ENCODE measurements at places on chromosomes 4 and X. TPM values are rescaled to one million over a fixed set of nuclear protein-coding genes. Genes with fewer than 3 reads are reported as not detected.

GRCh38 chr4:124065422-124065821 lies 647.1 kb downstream of the ANKRD50 start:
- DNase-seq: no peak

GRCh38 chr4:175988511-175988910 lies 77.1 kb upstream of the WDR17 start:
- DNase-seq: no peak

DNA sequence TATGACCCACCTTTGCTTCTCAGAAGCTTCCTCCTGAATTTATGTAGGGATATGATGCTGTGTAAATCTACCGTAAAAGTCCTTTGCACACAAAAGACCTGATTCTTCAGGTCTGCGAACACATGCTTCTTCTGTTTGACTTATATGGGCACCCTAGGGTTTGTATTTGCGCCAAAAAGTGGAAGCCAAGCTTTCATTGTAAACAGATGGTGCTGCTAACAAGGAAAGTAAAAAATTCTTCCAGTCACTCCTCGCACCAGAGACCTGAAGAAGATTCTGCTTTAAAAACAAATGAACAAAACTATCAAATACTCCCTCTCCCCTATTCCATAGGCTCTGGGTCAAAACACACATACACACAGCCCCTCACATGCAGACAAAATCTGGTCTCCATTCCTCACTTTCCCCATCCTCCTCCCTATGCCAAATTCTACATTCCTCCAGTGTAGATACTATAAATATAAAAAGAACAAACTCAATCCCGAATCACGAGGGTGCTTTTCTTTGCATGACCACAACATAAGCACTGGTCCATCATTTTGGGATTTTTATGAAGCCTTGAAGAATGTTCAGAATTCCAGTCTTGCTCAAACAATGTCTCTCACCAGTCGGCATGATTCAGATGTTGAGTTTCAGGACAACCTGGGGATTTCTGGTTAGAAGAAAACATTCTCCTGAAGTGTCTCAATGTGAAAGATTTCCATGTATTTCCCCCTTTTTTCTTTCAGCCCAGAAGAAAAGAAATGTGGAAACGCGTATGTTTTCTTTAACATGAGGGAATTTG lies 125.1 kb downstream of the PALLD start:
- no peak for DNase-seq

GRCh38 chr4:65450899-65451298 lies 219.4 kb downstream of the EPHA5 start:
- no peak for DNase-seq

DNA sequence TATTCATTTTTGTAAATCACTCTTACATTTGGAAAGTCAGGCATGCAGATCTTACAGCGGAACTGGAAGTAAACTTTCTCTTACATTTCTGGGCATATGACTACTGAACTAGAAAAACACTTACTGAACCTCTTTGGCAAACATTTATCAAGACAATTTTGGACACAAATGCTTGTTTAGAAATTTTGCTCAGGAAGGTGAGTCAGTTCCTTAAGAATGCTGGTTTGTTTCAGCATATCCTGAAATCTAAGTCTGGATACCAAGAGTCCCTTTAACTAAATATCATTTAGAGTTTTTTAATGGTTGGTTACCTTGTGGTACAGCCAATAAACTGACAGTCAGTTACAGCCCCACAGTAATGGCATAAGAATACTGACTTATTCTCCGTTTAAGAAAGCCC lies 15.0 kb downstream of the SHISA3 start:
- DNase-seq: no peak

- DNase-seq: no peak
Measured at GRCh38 chr4:87857789-87858188, 25.0 kb downstream of the MEPE start.

DNA sequence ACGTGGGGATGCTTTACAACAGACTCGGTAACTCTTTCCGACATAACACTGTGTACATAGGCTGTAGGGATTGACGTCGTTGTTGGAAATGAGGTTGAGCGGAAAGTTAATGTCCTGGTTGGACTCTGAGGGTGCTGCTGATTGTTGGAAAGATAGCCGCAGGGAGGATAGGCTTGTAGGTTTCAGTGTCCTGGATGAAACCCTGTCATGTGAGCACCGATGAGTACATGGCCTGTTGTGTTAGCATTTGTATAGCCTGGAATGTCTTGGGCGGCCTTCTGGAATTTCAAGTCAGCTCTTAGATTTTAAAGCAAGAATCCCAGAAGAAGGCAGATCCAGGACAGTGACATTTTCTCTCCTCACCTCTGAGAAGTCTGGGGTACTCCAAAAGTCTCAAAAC lies 63.3 kb downstream of the TBC1D14 start:
- no peak for DNase-seq

DNA sequence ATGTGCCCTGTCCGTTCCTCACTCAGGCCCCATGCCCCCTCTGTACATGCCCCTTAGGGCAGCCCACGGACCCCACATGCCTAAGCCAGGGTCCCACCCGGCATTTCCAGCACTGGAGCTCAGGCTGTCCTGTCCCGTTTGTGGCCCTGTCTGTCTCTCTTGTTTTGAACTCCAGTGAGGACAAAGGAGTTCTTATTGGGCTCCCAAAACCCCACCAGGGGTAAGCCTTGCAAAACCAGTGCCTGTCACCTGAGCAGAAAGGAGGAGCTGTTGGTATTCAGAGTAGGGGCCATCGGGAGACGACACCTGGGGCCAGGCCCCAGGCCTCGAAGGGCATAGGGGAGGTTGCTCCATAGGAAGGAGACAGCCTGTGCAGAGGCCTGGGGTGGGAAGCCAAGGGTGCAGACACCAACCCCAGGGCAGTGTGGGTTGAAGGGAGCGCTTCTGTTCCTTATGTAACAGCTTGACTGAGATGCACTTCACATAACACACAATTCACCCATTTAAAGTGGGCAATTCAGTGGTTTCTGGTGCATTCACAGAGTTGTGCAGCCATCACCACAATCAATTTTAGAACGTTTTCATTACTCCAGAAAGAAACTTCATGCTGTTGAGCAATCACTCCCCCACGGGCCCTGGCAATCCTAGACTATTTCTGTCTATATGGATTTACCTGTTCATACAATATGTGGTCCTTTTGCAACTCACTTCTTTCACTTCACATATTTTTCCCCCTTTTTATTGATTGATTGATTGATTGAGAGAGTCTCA lies 31.7 kb downstream of the MAN2B2 start:
- DNase-seq: no peak

GRCh38 chr4:46993075-46994006 lies at the start of gene GABRA4:
Gene GABRA4, minus strand, starts transcription at chr4:46993581. Its CDS starts 157 bp downstream, at chr4:46993424.
- no peak for DNase-seq

- no peak for DNase-seq
Measured at GRCh38 chrX:45935408-45935807, 609.8 kb downstream of the ZNF674 start.

GRCh38 chr4:1295405-1296055 lies 5.8 kb downstream of the MAEA start:
- no peak for DNase-seq

DNA sequence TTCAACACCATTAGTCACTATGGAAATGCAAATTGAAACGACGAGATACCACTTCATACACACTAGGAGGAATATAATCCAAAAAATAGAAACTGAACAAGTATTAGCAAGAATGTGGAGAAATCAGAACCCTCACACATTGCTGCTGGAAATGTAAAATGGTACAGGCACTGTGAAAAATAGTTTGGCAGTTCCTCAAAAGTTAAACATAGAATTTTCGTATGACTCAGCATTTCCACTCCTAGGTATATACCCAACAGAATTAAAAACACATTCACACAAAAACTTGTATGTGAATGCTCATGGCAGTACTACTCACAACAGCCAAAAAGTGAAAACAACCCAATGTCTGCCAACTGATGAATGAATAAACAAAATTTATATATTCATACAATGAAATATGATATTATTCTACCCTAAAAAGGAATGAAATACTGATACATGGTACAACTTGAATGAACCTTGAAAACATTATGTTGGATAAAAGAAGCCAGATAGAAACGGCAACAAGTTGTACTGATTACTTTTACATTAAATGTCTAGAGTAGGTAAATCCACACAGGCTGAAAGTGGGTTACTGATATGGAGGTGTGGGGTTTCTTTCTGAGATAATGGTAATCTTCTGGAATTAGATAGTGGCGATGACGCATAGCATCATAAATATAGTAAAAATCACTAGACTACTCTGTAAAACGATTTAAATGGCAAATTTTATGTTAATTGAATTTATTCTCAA lies 22.3 kb downstream of the TEC start:
- DNase-seq: no peak

DNA sequence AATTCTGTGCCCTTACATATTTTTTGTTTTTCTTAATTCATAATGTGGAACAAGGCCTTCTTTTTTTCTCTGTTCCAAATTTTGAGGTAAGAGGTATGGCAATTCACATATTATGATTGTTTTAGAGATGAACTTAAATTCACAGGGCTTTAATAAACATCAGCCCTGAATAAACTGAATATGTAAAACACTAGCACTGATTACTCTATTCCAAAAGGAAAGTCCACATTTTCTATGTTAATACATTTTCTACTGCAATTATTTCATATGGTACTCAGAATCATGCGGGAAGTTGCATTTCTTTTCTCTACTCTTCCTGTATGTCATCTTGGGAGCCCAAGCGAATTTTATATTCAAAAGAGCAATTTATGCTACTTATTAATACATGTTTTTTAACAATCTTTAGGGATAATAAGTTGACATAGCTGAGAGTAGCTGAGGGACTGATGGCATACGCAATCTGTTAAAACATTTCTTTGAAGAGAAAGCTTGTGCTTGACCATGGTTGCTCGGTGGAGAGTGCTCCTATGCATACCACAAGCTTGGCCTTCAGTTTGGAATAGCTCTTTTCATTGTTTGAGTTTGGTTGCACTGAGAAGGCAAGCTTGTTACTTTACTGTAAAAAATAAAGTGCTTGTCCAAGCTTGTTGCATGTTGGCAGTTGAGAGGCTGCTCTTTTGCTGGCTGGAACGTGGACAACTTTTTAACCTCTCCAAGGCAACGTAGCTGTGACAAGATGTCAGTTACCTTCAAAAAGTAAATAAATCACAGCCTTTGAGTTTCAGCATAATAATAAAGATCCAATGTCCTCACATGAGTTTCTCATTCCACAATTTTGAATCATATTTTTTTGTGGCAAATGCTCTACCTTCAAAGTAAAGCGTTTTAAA lies 196.3 kb upstream of the SPRY1 start:
- DNase-seq: no peak

GRCh38 chr4:26496207-26496783 lies 6.0 kb upstream of the CCKAR start:
- no peak for DNase-seq

DNA sequence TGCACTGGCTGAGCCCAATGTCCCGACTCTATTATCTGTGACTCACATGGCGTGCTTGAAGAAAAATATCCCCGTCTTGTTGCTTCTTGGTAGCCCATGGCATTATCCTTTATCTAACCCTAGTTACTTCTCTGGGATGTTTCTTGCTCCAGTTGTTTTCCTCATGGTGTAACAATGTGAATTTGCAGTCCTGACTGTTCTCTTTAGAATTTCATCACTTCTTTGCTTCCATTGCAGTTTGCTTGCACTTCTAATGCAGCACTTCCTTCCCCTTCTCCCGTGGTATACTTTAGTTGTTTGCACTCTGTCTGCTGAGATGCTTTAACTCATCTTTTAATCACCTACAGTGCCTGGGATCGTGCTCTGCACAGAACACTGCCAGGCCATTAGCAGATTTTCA lies 126.9 kb downstream of the MAML3 start:
- DNase-seq: no peak

DNA sequence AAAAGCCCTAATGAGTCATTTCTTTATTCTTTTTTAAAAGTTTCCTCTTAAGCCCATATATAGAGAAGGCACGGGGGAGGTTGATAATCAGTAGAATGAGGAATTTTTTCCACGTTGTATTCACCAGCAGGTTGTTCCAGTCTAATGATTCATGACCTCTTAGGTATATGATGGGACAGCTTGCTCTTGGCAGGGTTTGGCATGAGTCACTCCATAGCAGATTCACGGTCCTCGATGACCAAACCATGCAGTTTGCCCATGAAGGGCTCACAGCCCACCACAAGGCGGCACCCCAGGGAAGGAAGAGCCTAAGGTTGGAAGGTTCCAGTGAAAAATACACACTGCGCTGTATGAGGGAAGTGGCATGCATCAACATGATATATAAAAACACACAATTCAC lies 623.8 kb upstream of the DIPK2B start:
- no peak for DNase-seq

- DNase-seq: no peak
Measured at GRCh38 chr4:152169683-152170082, 366.2 kb downstream of the FBXW7 start.

DNA sequence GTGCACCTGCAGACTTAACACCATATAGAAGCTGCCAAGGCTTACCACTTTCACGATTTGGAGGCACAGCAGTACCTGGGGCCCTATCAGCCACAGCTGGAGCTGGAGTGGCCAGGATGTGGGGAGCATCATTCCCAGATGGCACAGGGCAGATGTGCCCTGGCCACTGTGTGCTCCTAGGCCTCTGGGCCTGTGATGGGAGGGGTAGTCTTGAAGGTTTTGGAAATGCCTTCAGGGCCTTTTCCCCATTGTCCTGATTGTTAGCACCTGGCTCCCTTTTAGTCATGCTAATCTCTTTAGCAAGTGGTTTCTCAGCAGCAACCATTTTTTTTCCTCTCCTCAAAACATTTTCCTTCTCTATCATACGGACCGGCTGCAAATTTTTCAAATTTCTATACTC lies 490.2 kb downstream of the RAB28 start:
- no peak for DNase-seq

DNA sequence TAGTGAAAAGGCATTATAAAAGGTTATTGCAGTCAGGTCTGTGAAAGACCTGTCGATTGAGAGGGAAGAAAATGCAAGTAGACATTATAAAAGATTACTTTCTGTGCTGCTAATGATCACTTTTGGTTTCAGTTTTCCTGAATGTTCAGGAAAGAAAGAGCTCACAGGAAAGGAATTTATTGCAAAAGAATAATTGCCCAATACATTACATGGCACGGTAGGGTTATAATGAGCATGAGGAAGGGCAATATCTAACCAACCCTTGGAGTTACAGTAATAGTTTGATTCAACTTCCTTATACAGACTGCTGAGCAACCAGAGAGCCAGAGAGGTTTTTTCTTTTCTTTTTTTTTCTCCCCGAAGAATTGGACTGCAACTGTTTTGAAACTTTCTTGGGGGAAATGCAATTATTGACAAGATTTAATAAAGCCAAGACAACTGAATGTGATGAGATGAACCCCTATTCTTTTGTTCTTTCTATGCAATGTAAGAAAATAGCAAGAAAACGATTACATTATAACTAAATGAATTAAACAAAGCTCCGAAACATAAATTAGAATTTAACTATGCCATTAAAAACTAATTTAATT lies 247.0 kb downstream of the C4orf33 start:
- DNase-seq: no peak

TMPRSS11A gene
- not detected for total RNA-seq

ZNF518B gene
- 59.0 TPM for total RNA-seq

CLDN24 gene
- not detected for total RNA-seq

HOPX gene
- 6.9 TPM for total RNA-seq

XIAP gene
- total RNA-seq: 47.6 TPM

SPANXN4 gene
- total RNA-seq: not detected

ZFP42 gene
- not detected for total RNA-seq

All from naive thymus-derived CD8-positive, alpha-beta T cell (primary cell).